ENCODE measurements at places on chromosomes 5 and 9.

DNA sequence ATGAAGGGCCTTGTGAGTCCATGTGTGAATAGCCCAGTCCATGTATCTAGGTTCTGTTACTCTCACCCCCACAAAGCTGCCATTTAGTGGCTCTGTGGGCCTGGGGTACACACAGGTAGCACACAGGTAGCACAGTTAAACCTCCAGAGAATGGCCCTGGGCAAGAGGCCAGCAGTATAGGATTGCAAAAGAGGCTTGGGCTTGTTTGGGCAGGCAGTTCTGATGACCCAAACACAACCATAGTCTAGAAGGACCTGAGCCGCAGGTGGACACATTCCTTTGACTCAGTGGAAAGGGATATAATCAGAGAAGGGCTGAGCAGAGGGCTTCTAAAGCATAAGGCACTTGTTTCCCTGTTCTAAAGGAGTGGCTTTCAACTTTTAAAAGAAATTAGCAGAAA, 326.8 kb upstream of the SGCD start:
- DNase-seq: no peak

- peak; percentile 65 for DNase-seq
These were observed 935.7 kb upstream of the NUDT12 start for GRCh38 chr5:104498281-104498680.

DNA sequence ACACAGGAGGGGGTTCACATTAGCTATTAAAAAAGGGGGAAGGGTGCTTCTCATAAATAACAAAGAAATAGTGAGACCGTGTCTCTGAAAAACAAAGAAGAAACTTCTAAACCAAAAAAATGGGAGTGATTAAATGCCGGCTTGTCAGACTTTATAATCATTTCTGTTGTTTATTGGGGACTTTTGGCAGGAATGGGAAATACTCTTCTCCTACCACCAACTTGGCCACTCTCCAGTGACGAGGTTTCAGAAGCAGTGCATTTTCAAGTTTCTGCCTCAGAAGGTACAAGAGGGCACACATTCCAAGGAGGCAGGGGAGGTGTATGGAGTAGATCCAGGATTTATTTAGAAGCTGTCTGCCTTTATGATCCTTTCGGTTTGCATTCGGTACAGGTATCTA, 46.2 kb downstream of the LIX1 start:
- DNase-seq: peak; percentile 17

DNA sequence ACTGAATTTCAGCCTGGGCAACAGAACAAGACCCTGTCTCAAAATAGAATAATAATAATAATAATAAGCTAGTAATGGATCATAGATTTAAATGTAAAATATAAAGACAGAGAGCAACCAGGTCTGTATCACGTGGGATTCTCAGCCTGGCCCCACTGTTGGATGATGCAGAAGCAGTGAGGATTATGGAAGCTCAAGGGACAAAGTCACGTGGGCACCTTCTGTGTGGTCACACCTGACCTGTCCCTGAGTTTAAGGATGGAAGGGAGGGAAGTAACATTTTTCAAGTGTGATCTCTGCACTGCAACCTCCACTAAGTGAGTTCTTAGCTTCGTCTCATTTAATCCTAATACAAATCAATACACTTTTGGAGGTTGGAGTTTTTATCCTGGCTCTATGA, 212.5 kb upstream of the IER5L start:
- DNase-seq: no peak

DNA sequence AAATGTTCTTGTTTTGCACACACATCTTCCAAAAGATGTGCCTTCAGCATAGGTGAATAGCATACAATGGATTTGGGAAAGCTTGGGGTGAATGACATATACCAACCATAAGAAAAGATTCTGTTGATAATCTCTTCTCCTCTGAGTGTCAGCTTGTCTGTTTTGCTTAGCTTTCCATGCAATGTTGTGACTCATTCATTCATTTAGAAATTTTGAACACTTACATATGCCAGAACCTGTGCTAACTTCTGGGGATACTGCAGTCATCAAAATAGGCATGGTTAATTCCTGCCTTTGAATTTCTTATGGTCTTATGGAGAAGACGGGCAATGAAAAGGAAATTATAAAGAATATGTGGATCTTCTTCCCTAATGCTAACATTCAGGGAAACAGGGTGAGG, 14.1 kb downstream of the ADRB2 start:
- no peak for DNase-seq

GRCh38 chr5:180235077-180235476, 26.1 kb upstream of the RASGEF1C start:
- no peak for DNase-seq

GRCh38 chr9:119839888-119840287, 470.7 kb upstream of the BRINP1 start:
- no peak for DNase-seq

DNA sequence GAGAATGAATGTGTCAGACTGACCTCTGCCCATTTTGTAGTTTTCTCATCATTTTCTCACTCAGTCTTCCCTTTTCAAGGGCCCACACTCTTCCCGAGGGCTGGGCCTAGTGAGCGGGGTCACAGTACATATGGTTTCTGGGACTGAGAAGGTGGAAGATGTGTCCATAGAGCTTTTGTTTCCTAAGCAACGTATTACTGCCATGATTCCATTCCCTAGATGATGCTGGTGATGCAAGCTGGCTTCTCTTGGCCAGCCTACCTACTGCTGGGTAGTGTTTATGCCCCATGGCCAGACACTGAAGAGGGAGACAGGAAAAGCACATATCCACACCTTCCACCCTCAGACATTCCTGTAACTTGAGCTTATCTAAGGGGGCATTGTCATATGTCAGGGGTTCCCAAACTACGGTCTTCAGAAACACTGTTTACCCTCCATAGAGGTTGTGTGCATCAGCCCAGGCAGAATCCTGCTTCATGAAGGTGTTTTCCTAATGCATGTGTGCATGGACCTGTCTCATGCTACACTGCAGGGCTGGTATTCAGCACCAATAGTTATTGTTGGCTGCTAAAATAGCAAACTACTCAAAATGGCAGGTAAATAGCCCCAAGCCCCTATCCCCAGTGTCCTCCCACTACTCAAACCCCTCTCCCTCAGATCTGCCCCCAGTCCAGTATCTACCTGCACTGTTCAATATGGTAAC, 9.5 kb downstream of the IRF1 start:
- DNase-seq: no peak

DNA sequence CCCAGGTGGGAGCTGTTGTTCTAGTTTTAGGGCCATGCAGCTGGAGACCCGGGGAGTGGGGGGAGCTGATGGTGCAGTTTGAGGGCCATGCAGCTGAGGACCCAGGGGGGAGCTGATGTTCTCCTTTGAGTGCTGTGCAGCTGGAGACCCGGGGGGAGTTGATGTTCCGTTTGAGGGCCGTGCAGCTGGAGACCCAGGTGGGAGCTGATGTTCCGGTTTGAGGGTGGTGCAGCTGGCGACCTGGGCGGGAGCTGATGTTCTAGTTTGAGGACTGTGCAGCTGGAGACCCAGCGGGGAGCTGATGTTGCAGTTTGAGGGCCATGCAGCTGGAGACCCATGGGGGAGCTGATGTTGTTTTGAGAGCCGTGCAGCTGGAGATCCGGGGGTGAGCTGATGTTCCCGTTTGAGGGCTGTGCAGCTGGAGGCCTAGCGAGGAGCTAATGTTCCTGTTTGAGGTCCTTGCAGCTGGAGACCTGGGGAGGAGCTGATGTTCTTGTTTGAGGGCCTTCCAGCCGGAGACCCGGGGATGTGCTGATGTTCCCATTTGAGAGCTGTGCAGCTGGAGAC, 14.6 kb downstream of the PDCD6 start:
- no peak for DNase-seq

- DNase-seq: peak; percentile 79
These were observed 55.1 kb downstream of the ABCA1 start for GRCh38 chr9:104872656-104873488.

DNA sequence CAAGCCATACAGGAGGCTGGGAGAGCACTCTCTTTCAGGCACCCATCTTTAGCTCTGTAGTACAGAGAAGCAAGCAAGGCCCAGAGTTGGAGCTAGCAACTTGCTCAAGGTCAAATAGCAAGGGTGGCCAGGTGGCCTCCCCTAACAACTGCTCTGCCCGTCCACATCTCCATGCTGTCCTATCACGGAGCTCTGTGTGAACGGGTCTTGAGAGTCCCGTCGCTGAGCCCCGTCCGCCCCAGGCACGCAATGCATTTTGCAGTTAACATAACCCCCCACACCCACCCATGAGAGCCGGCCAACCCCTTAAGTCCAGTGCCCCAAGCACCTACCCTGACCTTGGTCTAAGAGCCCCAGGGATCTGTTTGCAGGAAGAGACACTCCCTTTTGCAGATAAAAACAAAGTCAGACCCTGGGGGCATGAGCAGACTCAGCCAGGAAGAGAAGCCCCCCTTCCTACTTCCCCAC, 1.5 kb downstream of the RNF44 start:
- DNase-seq: peak; percentile 9

- DNase-seq: no peak
These were observed 8.0 kb downstream of the SH3RF2 start for GRCh38 chr5:145944328-145944727.

GRCh38 chr5:156687514-156687913, 162.6 kb upstream of the PPP1R2B start:
- no peak for DNase-seq

DNA sequence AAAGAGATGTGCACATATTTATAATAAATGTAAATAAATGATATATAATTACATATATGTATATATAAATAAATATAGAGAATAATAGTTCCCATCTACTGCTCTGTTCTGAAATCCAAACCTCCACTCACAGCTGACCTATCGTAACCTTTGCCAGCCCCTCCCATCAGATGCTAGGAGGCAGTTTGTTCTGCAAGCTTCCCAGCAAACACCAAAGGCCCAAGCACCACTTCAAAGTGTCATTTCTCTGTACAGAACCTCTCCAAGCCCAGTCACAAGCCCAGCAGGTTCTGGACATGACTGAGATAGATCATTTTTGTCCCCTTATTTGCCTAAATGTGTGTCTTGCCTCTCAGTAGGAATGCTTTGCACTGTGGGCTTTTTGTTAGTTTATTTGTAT, 62.4 kb downstream of the MFAP3 start:
- no peak for DNase-seq

DNA sequence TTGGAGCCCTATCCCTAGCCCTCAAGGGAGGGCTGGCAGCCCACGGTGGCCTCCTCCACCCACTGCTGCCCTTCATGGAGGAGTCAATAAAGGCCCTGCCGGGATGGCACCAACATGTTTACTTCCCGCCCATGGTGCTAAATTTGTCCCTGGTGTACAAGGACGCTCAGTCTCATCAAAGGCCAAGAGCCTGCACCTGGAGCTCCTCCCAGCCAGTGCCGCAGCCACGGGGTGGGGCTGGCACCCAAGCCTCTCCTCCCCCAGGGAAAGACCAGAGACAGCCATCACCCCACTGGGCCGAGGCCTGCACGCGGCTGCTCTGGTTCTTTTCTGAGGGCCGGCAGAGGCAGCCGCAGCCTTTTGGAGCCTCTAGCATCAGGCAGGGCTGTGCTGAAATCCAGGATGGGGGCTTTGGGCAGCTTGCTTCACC, 34.8 kb upstream of the RXRA start:
- no peak for DNase-seq

GRCh38 chr9:84061613-84062193, 81.1 kb downstream of the RMI1 start:
- DNase-seq: no peak

DNA sequence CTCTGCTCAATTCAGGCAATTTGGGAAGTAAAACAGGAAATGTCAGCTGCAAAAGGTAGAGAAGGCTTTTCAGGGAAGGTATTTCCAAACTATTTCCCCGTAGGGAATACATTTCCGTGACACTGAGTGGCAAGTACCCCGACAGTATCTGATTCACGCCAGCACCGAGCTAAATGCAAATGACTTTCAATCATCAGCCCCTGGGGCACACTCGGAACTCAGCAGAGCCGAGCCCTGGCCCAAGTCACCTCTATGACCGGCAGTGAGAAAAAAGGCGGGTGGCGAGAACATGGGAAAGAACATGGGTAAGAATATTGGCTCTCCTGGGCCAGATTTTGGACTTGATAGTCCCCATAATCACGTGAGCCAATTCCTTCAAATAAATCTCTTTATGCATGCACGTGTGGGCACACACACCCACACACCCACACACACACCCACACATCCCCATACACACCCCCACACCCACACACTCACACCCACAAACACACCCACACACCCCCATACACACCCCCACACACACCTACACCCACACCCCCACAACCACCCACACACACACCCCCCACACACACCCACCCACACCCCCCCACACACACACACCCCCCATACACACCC, 43.0 kb downstream of the COL23A1 start:
- DNase-seq: no peak

- no peak for DNase-seq
These were observed 61.8 kb upstream of the SLC30A5 start for GRCh38 chr5:69032009-69032408.

DNA sequence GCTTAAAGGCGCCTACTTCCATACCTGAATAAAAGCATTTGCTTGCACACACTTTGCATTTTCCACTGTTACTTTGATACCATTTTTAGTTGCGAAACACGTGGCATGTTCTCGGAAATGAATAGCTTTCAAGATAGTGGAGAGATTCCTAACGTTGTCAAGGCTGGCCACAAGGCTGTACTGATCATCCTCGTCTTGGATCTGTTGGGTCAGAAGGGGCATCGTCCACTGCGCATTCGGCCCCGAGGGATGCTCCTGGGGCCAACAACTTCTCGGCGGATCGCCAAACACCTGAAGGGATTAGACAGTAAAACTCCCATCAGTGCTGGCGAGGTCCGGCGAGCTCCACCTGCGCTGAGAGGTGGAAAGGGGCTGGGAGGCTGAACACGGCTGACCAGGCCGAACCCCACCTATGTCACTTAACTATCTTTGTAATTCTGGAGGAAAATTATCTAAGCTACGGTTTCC, 599 bp downstream of the RAD1 start:
- DNase-seq: peak; percentile 45

GRCh38 chr5:98333921-98334320, 439.5 kb upstream of the RGMB start:
- no peak for DNase-seq

DNA sequence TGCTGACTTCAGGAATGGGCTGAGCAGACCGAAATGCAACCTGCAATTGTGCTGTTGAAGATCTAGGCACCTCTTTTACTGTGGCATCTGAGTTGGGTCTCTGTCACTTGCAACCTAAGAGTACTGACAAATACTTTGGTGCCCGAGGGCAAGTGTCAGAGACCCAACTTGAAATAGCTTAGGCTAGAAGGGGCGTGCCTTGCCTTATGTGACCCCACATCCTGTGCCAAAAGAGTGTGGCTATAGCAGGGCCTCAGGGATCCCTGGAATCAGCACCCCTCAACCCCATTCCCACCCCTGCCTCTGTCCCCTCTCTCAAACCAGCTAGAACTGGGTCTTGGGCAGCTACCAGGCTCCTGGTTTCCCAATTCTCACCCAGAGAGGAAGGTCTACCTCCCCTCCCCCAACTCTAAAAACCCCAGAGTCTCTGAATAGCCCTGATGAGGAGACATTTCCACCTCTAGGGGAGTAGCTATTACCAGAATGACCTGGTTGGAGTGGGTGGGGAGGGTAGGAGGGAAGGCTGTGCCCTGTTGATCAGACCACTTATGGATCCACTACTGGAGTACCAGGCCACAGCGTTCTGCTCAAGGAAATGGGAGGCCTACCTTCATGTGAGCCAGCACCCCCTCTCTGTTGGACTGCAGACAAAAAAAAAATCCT, 17.5 kb downstream of the RAI14 start:
- DNase-seq: no peak
